ENCODE measurements at places on chromosomes 1 and 21.

- DNase-seq, result no peak
Observed at GRCh38 chr1:92500552-92500951, 13.8 kb upstream of the GFI1 start.

- DNase-seq, result no peak
Observed at GRCh38 chr1:229893762-229894444, 173.1 kb upstream of the GALNT2 start.

DNA sequence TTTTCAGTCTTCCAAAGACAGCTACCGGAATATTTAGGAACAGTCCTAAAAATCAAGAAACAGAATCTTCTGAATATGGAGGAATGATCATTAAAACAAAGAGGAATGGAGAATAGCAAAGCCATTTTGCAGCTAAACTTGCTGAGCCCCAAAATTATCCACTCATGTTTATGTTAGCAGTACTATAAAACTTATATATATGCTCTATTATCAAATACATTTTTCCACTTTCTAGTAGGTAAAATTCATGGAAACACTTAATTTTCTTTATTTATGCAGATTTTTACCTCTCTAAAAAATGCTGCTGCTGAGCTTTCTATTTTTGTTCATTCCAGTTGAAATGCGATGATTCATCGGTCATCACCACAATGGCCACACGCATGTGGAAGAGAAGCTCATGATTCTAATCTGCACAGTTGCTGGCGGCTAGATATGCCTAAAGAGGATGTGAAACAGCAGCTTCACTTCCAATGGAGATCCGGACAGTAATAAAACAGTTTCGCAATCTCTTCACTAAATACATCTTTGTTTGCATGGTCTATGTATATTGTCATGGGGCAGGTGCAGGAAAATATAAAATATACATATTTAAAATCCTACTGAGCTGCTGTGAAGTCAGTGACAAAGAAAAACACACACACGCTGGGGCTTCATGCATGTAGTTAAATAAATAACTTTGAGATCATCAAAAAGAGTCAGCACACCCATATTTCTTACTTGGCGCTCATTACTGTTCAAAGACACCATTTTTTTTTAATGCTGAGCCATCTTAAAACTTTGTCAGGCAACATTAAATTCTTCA is 292.2 kb downstream of the SMYD3 start:
- peak; percentile 93 for DNase-seq

DNA sequence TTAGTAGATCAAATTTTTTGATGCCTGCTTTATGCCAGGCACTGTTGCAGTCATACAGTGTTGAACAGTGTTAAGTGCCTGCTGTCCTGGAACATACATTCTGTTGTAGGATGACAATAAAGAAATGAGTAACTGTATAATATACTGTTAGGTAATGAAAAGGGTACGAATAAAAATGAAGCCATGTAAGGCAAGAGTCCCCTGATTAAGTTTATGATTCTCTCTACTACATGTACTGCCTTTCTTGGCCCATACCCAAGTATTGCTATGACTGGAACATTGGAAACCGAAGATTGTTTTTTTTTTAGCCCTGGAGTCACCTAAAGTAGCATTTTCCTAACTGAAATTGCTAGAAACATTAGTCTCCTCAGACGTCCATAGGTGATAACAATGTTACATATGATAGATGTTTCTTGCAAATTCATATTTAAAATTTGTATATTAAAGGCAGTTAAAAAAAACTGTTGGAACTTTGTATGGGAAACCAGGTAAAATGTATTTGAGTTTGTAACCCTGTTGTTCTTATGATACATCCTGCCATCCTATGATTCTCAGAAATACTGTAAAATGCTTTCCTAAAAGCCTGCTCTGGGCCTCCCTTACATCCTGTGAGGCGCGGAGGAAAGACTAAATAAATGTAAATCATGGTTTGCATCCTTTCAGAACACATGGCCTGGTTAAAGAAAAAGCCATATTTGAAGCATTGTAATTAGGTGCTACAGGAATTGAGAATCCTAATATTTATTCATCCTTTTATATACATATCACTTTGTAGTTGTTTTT is 5.8 kb downstream of the ATP5PB start:
- DNase-seq, result no peak

GRCh38 chr1:236239092-236239585 is 42.6 kb downstream of the ERO1B start:
- DNase-seq, result no peak

GRCh38 chr1:149997585-149998262 is 12.8 kb downstream of the OTUD7B start:
- DNase-seq, result no peak

GRCh38 chr1:34867415-34867814 is 7.9 kb upstream of the SMIM12 start:
- no peak for DNase-seq

Measured in DMS153 (cell line).